ENCODE measurements at places on chromosomes 3 and 15. TPM values are rescaled to one million over a fixed set of nuclear protein-coding genes. Genes with fewer than 3 reads are reported as not detected.

- no peak for DNase-seq
Observed at GRCh38 chr3:57169108-57169507, 4.0 kb upstream of the IL17RD start.

DNA sequence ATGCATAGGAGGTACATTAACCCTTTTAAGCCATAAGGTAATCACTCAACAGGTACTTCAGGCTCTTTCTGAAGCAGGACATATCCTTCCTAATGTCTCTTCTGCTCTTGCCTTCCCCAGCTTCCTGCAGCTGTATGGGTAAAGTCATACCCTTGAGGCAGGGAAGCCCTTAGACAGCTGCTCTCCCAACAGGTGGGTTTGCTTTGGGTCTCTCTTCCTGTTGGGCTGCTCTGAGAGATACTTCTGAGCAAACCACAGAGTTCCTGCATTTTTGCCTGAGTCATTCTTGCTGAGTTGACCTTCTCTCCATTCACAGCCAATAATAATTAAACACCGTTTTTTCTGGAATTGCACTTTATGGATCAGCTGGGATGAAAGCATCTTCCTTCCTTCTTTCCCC is 2.0 kb upstream of the TRAT1 start:
- DNase-seq = no peak

GRCh38 chr15:38201714-38202113 is 50.9 kb upstream of the SPRED1 start:
- no peak for DNase-seq

DNA sequence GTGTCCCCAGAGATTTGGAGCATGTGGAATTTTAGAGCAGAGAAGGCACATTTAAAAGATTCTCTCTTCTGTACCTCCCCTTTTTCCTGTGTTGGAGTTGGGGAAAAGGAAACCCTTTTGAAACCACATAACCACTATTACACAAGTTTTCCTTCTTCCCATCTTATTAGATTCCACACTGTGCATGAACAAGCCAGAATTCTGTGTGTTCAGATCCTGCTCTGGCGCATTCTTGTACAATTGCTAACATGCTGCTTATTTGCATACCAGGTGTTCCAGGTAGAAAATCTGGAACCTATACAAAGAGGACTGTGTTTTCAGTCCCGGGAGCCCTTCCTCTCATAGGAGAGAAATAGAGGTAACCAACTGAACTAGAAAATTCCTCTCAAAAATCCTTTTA is 2.6 kb upstream of the CIB2 start:
- no peak for DNase-seq

CGNL1 gene
- total RNA-seq = 5.4 TPM

HCN4 gene
- not detected for total RNA-seq

Measured in breast epithelium (tissue), 4 donors.